ENCODE measurements at places on chromosomes 7 and 10. TPM values are rescaled to one million over a fixed set of nuclear protein-coding genes. Genes with fewer than 3 reads are reported as not detected.

The UCMA gene
- not detected for total RNA-seq

The INA gene
- total RNA-seq, result 1.5 TPM

The PLXDC2 gene
- 5.1 TPM for total RNA-seq

The PGAM1 gene
- 546 TPM for total RNA-seq

The CALN1 gene
- not detected for total RNA-seq

The ERVW-1 gene
- total RNA-seq, result not detected

The CH25H gene
- not detected for total RNA-seq

The CYP2C19 gene
- not detected for total RNA-seq
